CD4-positive, alpha-beta T cell treated with Interleukin-15 for 4 hours (primary cell): ENCODE measurements at places on chromosomes 1 and 21.

- DNase-seq = no peak
Observed at GRCh38 chr1:7221826-7222694, 436.8 kb downstream of the CAMTA1 start.

- DNase-seq = no peak
Observed at GRCh38 chr21:46207920-46208591, 20.5 kb downstream of the LSS start.

DNA sequence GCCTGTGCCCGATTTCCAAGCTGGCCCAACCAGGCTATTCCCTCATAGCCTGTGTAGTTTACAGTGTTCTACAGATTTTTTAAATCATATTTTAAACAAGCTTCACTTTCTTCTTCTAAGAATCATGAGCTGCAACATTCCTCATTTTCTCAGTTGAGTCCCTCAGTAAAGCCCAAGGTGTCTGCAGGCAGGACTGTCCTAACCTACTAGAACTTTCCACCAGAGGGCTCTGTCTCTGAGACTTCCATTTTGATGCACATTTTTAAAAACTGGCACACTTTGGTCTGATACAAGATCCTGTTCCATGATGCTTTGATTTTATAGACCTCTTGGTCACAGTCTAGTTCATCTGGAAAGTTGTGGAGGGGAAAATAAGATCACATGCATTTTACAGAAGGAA, 21.6 kb upstream of the SLAMF6 start:
- peak; percentile 65 for DNase-seq

DNA sequence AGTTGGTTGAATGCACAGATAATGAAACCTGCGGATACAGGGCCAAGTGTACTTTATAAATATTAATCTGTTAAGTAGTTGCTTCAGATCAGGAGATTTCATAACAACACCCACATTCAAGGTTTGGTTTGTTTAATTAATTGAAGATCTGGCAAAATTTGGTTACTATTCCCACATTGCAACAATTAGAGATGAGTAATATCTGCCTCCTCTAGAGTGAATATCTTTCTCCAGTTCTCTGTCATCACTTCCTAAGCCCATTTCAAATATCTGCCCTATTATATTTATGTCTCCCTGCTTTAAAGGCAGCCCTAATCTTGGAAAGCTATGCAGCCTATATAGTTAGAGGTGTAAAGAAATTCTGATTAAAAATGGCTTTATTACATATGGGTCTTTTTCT, 61.4 kb downstream of the PPP2R5A start:
- DNase-seq = no peak

GRCh38 chr21:15671188-15671587, 58.6 kb upstream of the USP25 start:
- DNase-seq = no peak

DNA sequence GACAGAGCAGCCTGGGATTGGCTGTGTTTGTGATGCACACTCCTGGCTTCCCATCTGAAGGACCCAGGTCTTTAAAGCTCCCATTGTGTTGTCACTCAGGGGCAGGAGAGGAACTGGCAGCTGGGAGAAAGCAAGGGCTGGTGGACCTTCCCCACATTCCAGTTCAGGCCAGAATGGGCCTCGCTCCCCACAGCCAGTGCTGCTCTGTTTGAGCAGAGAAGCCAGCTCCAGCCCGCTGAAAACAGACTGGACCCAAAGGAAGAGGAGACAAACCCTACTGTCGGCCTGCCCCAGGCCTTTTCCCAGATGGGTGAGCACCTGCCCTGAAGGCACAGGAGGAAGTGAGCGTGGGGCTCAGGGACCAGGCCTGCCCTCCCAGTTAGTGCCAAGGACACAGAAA, 499.4 kb downstream of the NPHP4 start:
- no peak for DNase-seq

DNA sequence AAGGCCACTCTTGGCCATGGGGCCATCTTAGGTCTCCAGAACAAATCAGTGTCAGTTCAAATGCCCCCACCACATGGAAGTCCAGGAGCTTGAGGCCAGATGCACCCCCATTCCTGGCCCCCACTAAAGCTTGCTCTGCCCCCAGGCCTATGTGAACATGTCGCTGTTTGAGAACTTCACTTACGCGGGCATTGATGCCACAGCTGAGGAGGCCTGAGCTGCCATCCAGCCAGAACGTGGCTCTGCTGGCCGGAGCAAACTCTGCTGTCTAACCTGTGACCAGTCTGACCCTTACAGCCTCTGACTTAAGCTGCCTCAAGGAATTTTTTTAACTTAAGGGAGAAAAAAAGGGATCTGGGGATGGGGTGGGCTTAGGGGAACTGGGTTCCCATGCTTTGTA, 15.1 kb upstream of the MPL start:
- DNase-seq = no peak
